ENCODE measurements at places on chromosomes 13 and 19.

DNA sequence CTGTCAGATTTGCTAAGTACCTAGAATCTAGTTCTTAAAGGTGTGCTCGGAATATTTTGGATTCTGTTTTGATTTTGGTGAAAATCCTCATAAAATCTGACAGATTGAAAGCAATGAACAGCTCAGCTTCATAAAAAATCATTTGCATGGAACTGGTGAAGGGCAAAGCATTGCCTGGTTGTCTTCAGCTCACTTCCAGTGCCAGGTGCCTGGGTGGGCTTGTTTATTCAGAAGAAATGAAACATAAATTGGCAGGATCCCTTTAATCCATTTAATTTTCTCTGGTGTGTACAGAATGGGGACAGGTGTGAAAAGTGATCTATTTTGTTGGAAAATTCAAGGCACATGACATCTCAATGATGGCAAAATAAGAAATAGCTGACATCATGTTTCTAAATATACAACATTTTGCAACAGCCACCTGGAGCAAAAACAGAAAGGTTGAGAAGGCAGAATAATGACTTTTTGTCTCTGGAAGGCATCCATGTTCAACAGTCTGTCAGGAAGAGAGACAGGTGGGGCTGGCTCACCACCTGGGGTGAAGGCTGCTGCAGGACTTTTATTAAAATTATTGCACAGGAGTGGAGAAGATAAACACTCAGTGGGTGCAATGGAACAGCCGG is 52.2 kb downstream of the RFC3 start:
- no peak for DNase-seq
- no peaks in the 10 kb centered on the region for H3K36me3 ChIP-seq
- no peaks in the 10 kb centered on the region for H3K27me3 ChIP-seq
- H3K4me1 ChIP-seq, result no peaks in the 10 kb centered on the region
- no peak overlapping the region for H3K27ac ChIP-seq

DNA sequence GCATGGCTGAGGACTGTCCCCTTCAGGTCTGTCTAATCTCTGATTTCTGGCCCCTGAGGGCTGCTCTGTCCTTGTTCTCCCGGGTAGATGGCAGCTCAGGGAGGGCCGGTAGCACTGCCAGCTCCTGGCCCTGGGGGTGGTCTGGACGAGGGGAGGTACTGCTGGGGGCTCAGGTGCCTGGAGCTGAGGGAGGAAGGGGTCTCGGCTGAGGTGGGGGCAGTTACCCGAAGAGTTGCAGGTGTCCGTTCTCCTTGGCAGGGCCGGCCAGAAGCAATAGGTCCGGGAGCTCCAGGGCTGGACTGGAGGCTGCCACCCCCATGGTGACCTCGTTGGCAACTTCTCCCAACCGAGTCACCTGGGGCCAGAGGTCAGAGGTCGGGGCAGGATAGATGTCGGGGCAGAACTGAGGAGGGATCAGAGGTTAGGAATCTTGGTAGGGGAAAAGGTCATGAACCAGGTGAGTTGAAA is 1.2 kb upstream of the EMC10 start:
- H3K4me1 ChIP-seq, result peaks cover 9% of the 10 kb centered on the region
- H3K27ac ChIP-seq, result no peak overlapping the region
- H3K27me3 ChIP-seq, result no peaks in the 10 kb centered on the region
- DNase-seq, result no peak

DNA sequence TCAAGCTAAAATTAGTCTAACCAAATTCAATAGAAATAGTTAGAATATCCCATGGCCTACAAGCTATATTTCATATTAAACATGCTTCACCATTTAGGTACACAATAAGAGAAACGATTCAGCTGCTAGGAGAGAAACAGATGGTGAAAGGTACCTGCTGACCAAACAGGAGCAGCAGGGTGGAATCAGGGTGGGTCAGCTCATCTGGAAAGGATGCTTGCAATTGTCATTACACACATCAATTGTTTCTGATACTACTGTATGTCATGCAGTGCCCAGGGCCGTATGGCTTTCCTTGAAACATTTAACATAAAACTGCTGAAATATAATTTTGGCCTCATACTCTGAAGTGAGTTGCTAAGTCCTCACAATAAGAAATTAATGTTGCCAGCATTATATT is 776.0 kb downstream of the DACH1 start:
- H3K4me3 ChIP-seq, result no peak overlapping the region
- DNase-seq, result no peak
- H3K27ac ChIP-seq, result no peak overlapping the region

- no peaks in the 10 kb centered on the region for H3K27me3 ChIP-seq
- H3K27ac ChIP-seq, result no peak overlapping the region
- H3K4me1 ChIP-seq, result peaks cover 11% of the 10 kb centered on the region
- DNase-seq, result no peak
- H3K4me3 ChIP-seq, result no peak overlapping the region
Measured at GRCh38 chr13:112959701-112960542, 9.1 kb upstream of the MCF2L start.

- H3K27ac ChIP-seq, result no peak overlapping the region
- no peak for DNase-seq
- no peaks in the 10 kb centered on the region for H3K27me3 ChIP-seq
Measured at GRCh38 chr19:34539396-34539795, 57.8 kb downstream of the WTIP start.

DNA sequence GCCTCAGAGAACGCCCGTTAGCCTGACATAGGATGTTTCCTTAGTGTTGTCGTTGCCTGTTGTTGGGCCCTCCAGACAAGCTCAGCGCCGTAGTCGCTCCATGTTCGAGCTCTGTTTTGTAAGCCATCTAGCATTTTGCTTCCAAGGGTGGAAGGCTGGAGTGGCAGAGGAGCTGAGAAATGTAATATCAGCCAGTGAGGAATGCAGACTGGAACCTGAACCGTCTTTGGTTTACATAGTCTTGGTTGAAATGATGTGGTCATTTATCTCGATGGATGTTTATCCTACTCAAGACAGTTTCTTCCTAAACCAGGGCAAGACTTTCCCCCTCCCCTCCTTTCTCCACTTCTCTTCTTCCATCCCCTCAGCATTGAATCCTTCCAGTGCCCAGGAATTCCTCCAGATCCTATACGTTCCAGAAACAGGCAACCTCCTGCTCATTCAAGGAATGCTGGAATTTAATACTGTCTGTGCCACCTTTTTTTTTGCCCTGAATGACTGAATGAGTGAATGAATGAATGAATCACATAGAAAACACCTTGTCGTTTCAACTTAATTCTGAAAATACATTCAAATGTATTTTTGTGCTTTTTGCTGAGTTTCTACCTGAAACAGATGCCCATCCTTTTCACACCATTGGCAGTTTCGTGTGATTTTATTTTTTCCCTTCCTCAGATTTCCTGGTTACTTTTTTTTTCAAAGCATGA is 109.5 kb upstream of the MBNL2 start:
- H3K36me3 ChIP-seq, result no peaks in the 10 kb centered on the region
- no peak overlapping the region for H3K27ac ChIP-seq
- peaks cover 45% of the 10 kb centered on the region for H3K4me1 ChIP-seq
- no peak for DNase-seq
- no peak overlapping the region for H3K4me3 ChIP-seq
- H3K27me3 ChIP-seq, result no peaks in the 10 kb centered on the region

DNA sequence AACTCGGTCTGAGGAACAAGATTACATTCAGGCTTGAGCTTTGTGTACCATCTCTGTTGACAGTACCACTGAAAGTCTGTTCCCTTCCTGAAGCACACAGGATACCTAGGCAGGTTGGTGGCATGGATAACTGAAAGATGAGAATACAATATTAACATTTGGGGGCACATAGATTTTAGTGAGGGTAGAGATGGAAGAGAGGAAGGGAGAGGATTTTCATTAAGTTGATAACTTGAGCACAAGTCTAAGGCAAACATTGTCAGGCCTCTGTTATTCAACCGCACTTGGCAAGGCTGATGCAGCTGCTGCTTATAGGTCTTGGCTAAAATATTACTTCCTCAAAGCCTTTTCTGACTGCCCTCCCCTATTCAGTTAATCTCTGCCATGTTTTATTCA is 10.9 kb downstream of the MIR17HG start:
- no peak overlapping the region for H3K27ac ChIP-seq
- H3K36me3 ChIP-seq, result no peaks in the 10 kb centered on the region
- DNase-seq, result no peak
- no peaks in the 10 kb centered on the region for H3K27me3 ChIP-seq
- peaks cover 7% of the 10 kb centered on the region for H3K4me1 ChIP-seq
- H3K4me3 ChIP-seq, result no peak overlapping the region

- no peak overlapping the region for H3K27ac ChIP-seq
- H3K4me3 ChIP-seq, result no peak overlapping the region
- H3K4me1 ChIP-seq, result no peaks in the 10 kb centered on the region
- DNase-seq, result no peak
Measured at GRCh38 chr19:54366811-54367210, 2.1 kb upstream of the LAIR1 start.

DNA sequence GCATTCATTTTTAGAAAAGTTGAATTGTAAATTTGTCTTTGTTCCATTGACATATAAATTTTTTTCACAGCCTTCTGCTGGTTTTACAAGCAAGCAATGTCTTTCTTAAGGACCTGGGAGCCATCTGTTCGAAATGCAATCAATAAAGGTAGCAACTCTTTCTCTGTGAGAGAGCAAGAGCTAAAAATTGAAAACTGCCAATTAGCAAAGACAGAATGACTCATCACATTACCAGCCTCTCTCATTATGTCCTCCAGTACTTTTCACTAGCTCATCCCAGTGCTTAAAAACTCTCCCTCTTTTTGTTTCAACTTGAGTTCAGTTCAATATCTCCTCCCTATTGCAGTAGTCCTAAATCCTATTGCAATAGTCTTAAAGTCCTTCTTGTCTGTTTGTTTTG is 760.7 kb upstream of the SLITRK6 start:
- no peaks in the 10 kb centered on the region for H3K36me3 ChIP-seq
- no peaks in the 10 kb centered on the region for H3K4me1 ChIP-seq
- DNase-seq, result no peak
- no peak overlapping the region for H3K4me3 ChIP-seq
- H3K27ac ChIP-seq, result no peak overlapping the region

DNA sequence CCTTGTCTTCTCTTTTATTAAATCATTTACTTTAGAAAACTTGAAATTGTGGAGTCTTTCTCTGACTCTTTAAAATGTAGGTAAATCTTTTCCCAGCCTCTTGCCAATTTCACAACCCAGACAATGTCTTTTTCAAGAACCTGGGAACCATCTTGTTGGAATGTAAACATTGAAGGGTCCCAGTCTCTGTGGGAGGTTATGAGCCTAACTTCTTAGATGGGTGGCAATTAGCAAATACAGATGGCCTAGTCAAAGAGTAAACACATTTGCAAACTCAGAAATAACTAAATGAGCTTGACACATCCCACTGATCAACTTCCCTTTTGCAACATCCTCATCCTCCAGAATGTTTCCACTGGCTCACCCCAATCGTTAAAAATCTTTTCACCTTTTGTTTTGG is 721.0 kb downstream of the PCDH9 start:
- H3K27me3 ChIP-seq, result no peaks in the 10 kb centered on the region
- no peaks in the 10 kb centered on the region for H3K36me3 ChIP-seq
- H3K4me1 ChIP-seq, result no peaks in the 10 kb centered on the region
- no peak overlapping the region for H3K4me3 ChIP-seq
- no peak for DNase-seq

GRCh38 chr13:79749984-79750551 is 269.1 kb downstream of the NDFIP2 start:
- no peaks in the 10 kb centered on the region for H3K27me3 ChIP-seq
- H3K4me1 ChIP-seq, result peaks cover 12% of the 10 kb centered on the region
- no peak overlapping the region for H3K27ac ChIP-seq
- DNase-seq, result peak; percentile 86
- no peaks in the 10 kb centered on the region for H3K36me3 ChIP-seq
- no peak overlapping the region for H3K4me3 ChIP-seq

GRCh38 chr13:67296511-67296910 is 66.4 kb upstream of the PCDH9 start:
- no peak overlapping the region for H3K4me3 ChIP-seq
- H3K27ac ChIP-seq, result no peak overlapping the region
- H3K36me3 ChIP-seq, result no peaks in the 10 kb centered on the region
- no peaks in the 10 kb centered on the region for H3K4me1 ChIP-seq

DNA sequence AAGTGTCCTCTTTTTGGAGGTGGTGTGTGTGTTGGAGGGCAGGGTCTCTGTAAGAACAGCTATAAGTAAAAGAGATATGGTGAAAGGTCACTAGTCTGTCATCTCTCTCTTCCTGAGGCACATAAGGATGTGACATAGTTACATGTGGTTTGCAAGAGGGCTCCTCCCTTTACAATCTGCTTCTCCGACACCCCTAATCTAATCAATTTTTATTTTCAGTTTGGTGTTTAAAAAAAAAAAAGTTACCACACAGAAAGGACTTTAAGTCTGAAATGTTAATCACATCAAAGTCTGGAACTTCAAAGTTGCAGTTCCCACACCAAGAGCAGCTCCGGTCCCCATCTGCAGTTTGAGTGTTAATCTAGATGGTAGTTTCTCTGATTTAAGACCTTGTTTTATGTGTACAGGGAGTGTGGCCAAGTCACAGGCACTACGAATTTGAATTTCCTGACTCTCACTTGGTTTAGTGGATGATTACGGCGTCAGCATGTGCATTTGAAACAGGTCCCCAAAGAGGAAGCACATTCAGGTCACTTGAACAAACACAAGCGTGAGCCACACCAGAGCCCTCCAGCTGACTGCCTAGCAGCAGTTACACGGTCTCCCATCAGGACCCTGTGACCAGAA is 53.1 kb downstream of the FOXO1 start:
- peaks cover 21% of the 10 kb centered on the region for H3K4me1 ChIP-seq
- H3K27me3 ChIP-seq, result no peaks in the 10 kb centered on the region
- no peak overlapping the region for H3K4me3 ChIP-seq
- H3K36me3 ChIP-seq, result no peaks in the 10 kb centered on the region
- no peak for DNase-seq

DNA sequence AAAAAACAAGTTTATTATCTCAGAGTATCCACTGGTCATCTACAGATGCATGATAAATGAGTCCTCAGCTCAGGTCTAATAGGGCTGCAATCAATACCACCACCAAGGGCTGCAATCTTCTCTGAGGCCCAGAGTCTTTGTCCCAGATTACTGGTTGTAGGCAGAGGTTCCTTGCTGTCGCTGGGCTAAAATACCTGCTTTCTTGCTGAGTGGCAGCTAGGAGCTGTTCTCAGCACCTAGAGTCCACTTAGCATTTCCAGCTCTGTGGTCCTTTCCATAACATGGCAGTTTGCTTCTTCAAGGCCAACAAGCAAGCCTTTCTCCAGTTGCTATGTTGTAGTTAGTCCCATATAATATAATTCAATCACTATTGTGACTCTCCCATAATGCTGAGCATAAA is 351.3 kb downstream of the SLITRK1 start:
- no peak for DNase-seq
- H3K4me1 ChIP-seq, result no peaks in the 10 kb centered on the region
- no peak overlapping the region for H3K27ac ChIP-seq
- H3K27me3 ChIP-seq, result no peaks in the 10 kb centered on the region
- H3K4me3 ChIP-seq, result no peak overlapping the region

- H3K4me1 ChIP-seq, result no peaks in the 10 kb centered on the region
- H3K27ac ChIP-seq, result no peak overlapping the region
- H3K27me3 ChIP-seq, result no peaks in the 10 kb centered on the region
- no peak for DNase-seq
- no peaks in the 10 kb centered on the region for H3K36me3 ChIP-seq
- H3K4me3 ChIP-seq, result no peak overlapping the region
Measured at GRCh38 chr19:29587518-29587986, 18.5 kb upstream of the POP4 start.
